ENCODE measurements at places on chromosomes 7 and 10.
A peak's percentile ranks its signal among the peaks of the same experiment; 100 is the strongest.

DNA sequence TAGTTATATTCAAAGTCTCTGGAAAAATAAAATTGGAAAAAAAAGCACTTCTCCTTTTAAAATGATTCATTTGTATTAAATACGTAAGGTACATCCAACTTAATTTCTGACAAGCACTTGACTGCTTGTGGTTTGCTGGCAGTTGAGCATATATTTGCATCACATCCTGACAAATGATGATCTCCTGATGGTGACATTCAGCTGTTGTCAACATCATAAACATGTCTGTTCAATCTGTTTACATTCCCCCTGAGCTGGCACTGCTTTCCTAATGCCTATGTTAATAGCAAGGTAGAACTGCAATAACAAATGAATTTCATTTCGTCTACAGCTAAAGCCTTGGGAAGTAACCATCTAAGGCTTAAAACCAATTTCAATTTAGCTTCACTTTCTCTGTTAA, 24.4 kb downstream of the TSPAN12 start:
- DNase-seq = no peak

- peak; percentile 40 for DNase-seq
Observed at GRCh38 chr10:96339956-96340904, 18.6 kb downstream of the OPALIN start.

DNA sequence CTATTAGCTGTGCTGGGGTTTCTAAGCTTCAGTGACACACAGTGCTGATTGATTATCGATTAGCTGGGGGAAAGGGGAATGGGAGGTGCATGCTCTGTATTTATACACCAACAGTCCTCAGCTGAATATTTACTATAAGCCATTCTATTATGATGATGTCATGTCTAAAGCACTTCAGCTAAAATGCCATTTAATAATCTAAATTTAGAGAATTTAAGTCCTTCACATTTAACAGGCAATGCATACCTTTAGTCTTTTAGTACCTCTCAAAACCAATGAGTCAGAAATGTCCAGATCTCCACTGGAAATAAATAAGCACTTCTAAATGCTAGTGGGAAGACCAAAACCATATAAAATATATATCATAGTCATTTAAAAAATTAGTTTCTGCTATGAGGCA, 24.6 kb downstream of the RPP38 start:
- DNase-seq = no peak

GRCh38 chr10:124688889-124689670, 55.1 kb downstream of the FAM53B start:
- peak; percentile 34 for DNase-seq

DNA sequence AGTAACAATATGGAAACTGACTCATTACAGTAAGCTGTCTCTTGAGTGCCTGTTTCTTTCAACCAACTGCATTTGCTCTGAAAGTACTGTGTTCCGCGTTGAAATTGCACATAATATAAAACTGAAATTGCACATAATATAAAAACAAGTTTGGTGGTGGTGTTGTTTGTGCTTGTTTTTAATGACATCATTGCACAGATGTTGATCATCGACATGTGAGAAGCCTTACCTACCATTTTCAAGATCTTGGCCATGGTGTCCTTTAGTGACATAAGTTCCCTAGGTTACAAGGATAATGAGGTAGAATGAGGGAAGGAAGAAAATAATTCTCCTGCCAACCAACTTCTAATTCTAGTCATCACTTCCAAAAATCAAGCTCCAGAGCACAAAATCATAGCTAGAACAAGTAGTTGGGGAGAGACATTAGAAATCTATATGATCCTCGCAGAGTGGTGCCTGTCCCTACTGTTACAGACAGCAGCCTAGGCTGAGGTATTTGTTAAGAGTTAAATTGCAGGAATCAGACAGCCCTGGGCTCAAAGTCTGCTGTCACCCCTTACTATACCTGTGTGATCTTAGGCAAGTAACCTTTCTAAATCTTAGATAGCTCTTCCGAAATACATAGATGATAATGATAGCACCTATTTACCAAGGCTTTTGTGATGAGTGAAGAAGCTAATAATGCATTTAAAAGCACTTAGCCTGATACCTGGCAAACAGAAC, 29.3 kb downstream of the DOCK4 start:
- no peak for DNase-seq

GRCh38 chr7:104230606-104231005, 22.8 kb upstream of the ORC5 start:
- no peak for DNase-seq

All from activated CD4-positive, alpha-beta T cell treated with anti-CD3 and anti-CD28 coated beads, Interleukin-2, amount 50 U/mL, for 4 hours (primary cell).